ENCODE measurements at places on chromosomes 5 and 9.

- DNase-seq = peak; percentile 84
These were observed at the start of gene NR2F1 for GRCh38 chr5:93582677-93583438. TSS of gene NR2F1 (plus strand) at chr5:93583222. CDS start at chr5:93585024, 1,802 bp downstream.

GRCh38 chr5:126741361-126741760 lies 35.6 kb upstream of the LMNB1 start:
- DNase-seq = no peak

GRCh38 chr5:134523543-134524271 lies 1.8 kb upstream of the JADE2 start:
- no peak for DNase-seq

- no peak for DNase-seq
These were observed 419.5 kb upstream of the ACTBL2 start for GRCh38 chr5:57902095-57902494.

DNA sequence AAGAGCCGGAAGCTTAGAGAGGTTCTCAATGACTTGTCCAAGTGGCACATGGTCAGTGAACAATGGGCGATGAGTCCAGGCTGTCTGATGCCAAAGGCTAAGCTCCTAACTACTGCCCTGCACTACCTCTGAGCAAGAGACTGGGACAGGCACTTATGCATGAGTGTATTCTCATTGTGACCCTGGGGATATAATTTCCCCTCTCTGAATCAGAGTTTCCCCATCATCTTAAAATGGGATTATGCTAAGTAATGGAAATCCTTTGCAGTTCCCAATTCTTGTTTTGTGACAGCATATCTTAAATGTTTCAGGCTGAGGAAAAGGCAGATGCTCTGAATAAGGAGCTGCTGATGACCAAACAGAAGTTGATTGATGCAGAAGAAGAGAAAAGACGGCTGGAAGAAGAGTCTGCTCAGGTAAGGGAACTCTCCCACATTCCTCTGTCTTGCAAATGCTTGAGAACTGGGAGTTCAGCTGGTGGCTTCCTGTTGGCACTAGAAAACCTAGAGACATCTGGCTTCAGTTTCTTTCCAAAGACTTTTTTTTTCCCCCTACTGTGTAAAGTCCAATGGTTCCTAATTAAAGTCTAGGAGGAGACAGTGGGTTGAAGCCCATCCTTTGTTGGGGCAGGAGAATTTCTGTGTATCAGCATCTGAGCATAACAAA lies 64.1 kb downstream of the GPR21 start:
- DNase-seq = no peak

DNA sequence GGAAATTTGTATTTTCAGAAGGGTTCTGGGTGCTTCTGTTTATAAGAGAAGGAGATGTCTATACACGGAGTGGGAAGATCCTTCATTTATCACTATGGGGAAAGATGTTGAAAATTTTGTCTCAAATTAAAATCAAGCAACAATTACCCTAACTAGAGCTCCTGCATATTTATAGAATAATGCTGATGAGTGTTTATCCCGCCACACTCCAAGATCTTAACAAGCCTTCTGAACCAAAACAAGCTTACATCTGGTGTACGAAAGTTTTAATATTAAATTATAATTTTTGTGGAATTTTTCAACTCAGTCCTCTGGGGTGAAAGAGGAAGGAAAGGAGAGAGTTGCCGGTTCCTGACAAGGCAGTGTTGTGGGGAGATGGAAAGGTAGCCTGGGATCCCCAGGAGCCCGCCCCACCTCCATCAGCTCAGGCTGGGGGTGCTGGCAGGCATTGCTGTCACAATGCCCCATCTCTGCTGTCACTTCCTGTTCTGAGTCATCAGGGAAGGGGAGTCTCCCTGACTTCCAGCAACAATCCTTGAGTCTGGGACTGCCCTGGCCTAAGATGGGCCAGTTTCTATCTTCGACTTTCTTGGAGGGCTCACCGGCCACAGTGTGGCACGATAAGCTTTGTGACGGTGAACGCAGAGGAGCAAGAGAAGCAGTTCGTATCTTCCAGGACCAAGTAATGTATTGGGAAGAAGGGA lies 64.5 kb downstream of the ERAP1 start:
- no peak for DNase-seq

GRCh38 chr5:107615299-107615817 lies 55.4 kb downstream of the EFNA5 start:
- no peak for DNase-seq

- DNase-seq = peak; percentile 57
These were observed 975 bp upstream of the NXNL2 start for GRCh38 chr9:88533951-88534455.

DNA sequence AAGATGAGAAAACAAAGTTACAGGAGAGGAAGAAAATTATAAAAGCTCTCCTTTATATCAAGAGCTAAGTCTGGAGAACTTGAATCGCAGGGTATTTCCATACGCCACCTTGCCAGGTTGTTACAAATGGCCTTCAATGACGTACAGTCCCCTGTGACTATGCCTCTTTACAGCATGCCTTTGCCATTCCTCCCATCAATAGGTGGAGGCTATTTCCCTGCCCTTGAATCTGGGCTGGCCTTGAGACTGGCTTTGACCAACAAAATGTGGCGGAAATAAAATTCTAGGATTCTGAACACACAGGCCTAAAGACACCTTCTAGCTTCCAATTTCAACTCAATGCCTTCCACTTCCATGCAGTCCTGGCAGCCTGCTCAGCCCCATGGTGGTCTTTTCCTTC lies 45.7 kb downstream of the TSSK1B start:
- no peak for DNase-seq

DNA sequence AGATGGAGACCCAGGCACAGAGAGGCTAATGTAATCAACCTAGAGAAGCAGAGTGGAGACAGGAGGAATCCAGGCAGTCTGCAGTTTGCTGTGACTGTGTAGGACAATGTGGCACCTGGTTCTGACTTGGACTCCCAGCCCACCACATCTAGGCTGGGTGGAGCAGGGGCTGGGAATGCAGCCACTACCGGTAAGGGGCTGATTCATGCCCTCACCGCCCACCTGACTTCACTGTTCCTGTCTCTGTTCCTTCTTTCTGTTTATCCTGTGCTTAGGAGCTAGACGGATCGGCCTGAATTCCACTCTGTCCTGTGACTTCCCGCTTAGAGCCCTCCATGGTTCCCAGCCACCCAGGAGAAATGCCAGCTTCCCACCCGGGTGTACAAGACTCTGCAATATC lies 2.6 kb downstream of the PDLIM4 start:
- no peak for DNase-seq

GRCh38 chr9:94210616-94211603 lies 48.2 kb upstream of the ZNF169 start:
- DNase-seq = no peak

DNA sequence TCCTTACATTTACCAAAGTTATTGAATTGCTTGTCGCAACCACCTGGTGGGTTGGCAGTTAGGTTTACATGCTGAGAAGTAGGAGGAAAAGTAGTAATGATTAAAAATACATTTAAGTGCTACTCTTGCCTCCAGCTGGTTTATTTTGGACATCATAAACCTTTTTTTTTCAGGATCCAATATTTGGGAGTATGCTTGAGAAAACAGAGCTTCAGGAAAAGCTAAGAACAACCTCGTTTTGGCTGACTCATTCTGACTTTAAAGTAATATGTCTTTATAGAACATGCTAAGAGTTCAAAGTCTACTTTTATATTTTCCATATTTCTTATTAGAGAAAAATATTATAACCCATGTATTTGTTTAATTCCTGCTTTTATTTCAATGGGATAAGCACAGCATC lies 41.7 kb upstream of the BNC2 start:
- DNase-seq = no peak

DNA sequence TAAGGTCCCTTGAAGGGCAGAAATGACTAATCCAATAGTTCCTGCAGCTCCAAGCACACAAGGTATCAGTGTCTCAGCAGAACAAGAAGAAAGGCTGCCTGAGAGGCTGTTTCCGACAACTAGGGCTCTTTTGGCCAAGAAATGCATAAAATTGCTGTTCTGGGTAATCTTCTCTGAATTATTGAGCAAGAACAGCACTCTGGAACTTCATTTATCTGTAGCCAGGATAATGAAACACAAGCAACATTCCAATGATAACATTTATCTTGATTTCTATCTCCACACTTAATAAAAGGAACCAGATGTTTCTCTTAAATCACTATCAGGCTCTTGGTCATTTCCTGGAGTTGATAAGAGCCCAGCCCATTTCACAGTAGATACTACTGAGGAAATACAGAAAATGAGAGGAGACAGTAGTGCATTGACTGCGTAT lies 17.0 kb upstream of the AUH start:
- DNase-seq = no peak

DNA sequence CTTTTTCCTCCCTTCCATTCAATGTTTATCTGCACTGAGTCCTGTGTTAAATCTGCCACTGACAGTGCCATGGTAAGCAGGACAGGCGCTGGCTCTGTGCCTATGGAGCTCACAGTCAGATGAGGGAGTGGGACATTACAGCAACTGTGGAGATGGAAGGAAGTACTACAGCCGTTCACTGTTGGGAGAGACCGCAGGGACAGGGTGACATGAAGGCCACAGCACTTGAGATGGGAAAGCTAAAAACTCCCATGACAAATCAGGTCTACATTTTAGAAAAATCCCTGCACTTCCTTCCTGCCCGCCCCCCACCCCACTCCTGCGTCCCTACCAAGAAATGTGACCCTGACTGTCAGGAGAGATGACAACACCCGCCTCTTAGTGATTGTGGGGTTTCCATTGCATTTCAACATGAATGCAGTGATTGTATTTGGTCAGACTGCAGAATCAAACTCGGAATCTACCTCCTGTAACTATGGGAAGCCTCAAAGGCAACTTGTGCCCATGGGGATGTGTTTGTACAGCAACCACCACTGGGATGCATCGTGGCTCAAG lies 56.4 kb downstream of the GTF3C4 start:
- no peak for DNase-seq

DNA sequence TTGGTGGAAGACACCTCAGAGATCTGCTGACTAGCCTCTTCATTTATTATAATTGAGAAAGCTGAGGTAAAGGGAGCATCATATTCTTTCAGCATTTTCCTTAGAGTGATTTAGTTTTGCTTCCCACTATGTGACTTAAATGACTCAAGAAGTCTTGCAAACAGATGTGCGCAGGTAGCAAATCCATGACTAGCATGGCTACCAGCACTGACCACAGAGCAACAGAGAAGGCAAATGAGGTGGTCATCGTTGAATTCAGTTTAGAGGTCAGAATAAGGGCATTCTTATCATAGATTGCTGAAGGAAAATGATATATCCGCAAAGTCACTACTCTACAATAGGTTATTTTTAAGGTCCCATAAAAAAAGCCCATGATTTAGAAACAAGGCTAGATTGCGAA lies 162.2 kb downstream of the PIK3R1 start:
- no peak for DNase-seq

GRCh38 chr9:125748446-125749099 lies 1.4 kb downstream of the PBX3 start:
- no peak for DNase-seq

DNA sequence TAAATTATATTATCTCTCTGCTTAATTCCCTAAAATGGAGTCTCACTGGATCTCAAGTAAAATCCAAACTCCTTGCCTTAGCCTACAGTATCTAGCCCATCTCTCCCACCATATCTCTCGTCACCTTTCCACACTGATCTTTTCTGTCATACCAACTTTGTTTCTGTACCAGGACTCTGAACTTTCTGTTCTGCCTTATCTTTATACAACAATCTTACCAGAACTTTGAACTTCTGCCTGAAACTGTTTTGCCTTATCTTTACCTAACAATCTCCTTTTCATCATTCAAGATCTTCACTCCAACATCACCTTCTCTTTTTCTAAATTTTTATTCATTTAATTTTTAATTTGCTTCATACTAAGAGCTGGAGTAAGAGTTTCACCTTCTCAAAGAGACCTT lies 139.0 kb downstream of the CPLANE1 start:
- DNase-seq = no peak

GRCh38 chr9:13568405-13568804 lies 288.9 kb upstream of the MPDZ start:
- no peak for DNase-seq

- no peak for DNase-seq
These were observed 2.2 kb downstream of the PBX3 start for GRCh38 chr9:125749287-125749935.

GRCh38 chr5:32767948-32768467 lies 56.9 kb downstream of the NPR3 start:
- no peak for DNase-seq

- DNase-seq = no peak
These were observed 41.7 kb downstream of the ACTL7B start for GRCh38 chr9:108813951-108814601.

GRCh38 chr5:109944461-109944860 lies 254.7 kb downstream of the MAN2A1 start:
- DNase-seq = no peak

GRCh38 chr5:151195622-151196021 lies 28.3 kb downstream of the CCDC69 start:
- no peak for DNase-seq

- DNase-seq = peak; percentile 47
These were observed 50.7 kb downstream of the ARRDC3 start for GRCh38 chr5:91332267-91333045.

- peak; percentile 16 for DNase-seq
These were observed 104.4 kb downstream of the DENND1A start for GRCh38 chr9:123825342-123826060.

GRCh38 chr5:91128604-91129003 lies 254.5 kb downstream of the ARRDC3 start:
- DNase-seq = no peak

DNA sequence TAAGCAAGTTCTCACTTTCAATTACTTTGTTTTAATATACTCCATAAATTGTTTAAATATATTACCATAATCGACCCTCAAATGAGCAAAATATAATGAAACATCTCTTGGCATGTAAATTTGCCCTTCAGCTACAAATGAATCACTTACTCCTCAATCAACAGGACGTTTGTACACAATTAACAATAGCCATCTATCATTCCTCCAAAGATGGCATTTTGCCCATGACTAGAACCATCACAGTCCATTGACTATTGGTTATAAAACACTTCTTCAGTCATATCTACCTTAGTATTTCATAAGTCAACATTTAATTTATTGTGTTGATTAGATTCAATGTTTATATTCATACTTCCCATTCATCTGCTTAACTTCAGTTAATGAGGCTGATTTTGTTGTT lies 127.2 kb downstream of the CTNND2 start:
- DNase-seq = no peak

DNA sequence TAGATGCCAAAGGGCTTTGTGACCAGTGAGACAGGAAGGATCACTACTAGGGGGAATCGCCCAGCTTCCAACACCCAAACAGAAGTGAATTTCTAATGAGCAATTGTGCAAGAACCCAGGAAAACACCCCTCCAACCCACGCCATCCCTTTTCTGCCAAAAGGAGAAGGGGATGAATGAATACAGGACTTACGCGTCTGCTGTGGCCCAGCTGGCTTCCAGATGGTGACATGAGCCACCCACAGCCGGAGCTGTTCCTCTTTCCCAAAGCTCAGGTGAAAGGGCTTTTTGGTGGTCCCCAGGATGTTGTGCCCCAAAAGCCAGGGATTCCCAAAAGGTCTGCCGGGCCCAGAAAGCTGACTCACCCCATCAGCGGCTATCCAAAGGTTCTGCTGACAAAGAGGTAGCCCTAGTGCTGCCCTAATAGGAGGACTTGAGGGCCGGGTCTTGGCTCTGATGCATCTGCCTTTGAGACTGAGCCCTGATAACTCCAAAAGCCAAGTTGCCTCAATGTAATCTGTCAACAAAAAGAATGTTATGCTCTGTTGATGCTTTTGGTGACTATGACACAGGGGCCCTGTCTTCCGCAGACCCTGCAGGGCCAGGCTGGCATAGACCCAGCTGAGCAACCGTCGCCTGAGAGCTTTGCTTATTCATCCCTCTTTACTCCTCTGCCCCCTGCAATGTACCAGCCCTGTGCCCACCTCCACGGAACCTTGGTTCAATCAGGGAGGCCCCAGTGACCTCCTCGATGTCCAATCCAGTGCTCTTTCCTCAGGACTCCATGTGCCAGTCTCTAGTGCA lies 14.5 kb downstream of the GSN start:
- no peak for DNase-seq

GRCh38 chr9:132671620-132672412 lies 1.6 kb downstream of the GTF3C4 start:
- DNase-seq = no peak
